ENCODE measurements at places on chromosomes 1 and 21.

DNA sequence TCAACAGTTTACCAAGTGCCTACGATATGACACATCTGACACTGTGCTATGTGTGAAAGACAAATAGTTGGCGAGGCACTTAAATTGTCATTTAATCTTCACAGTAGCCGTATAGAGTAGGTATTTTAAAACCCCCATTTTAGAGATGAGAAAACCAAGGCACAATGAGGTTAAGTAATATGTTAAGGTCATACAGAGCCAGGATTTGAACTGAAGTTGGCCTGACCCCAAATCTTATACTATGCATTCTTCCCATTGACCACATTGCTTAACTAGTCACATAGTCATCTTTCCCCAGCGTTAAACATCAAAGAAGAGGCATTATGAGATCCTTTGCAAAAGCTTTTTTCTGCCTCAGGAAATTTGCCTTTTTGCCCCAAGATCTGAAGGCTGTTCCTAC is 3.9 kb downstream of the INKA2 start:
- DNase-seq = no peak
- H3K27ac ChIP-seq = no peak overlapping the region
- H3K36me3 ChIP-seq = no peaks in the 10 kb centered on the region
- peaks cover 24% of the 10 kb centered on the region for H3K27me3 ChIP-seq

DNA sequence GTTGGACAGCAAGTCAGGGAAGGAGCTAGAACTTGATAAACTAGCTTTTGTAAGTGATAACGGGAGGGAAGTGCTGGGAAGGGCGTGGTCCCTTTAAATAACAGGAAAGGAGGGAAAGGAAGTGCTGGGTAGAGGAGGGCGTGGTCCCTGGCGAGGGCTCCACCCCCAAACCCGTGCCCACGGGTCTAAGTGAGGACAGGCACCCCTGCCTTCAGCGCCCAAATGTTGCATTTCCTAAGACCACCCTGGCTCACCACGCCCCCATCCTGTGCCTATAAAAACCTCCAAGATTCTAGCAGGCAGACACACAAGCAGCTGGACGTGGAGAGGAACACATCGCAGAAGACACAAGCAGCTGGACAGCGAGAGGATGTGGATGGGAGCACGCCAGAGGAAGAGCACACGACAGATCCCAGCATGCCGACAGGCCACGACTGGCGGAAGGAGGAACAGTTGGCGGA is 58.5 kb downstream of the PALMD start:
- DNase-seq = no peak
- no peak overlapping the region for H3K4me3 ChIP-seq
- no peak overlapping the region for H3K27ac ChIP-seq
- peaks cover 13% of the 10 kb centered on the region for H3K4me1 ChIP-seq
- no peaks in the 10 kb centered on the region for H3K36me3 ChIP-seq
- peaks cover 2% of the 10 kb centered on the region for H3K27me3 ChIP-seq

GRCh38 chr1:2251786-2252185 is 23.7 kb downstream of the SKI start:
- H3K36me3 ChIP-seq = peaks cover 48% of the 10 kb centered on the region

GRCh38 chr1:180909462-180909976 is 3.2 kb upstream of the KIAA1614 start:
- no peak overlapping the region for H3K27ac ChIP-seq
- peaks cover 12% of the 10 kb centered on the region for H3K27me3 ChIP-seq
- no peak for DNase-seq
- peaks cover 5% of the 10 kb centered on the region for H3K4me1 ChIP-seq
- H3K4me3 ChIP-seq = no peak overlapping the region

DNA sequence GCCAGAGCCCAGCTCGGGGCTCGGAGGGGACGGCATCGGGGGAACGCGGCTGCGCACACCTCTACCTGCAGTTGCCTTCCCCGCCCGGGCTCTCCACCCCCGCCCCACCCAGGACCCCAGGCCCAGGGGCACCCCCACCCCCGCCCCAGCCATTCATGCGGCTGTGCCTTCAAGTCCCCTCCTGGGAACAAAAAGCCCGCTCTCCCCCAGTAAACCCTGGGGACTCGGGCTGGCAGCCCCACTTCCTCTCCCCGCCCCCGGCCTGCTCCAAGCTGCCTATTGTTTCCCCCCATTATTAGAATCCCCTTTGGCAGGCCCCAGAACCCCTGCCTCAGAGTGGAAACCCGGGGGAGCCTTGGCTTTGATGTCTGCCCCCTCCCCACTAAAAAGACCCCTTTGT is 18.0 kb downstream of the MEGF6 start:
- H3K27ac ChIP-seq = no peak overlapping the region
- no peak overlapping the region for H3K4me3 ChIP-seq
- DNase-seq = no peak
- H3K36me3 ChIP-seq = no peaks in the 10 kb centered on the region

GRCh38 chr21:14838400-14838799 is 226.4 kb downstream of the NRIP1 start:
- no peaks in the 10 kb centered on the region for H3K4me1 ChIP-seq
- no peaks in the 10 kb centered on the region for H3K27me3 ChIP-seq
- no peak overlapping the region for H3K4me3 ChIP-seq
- no peak for DNase-seq
- H3K27ac ChIP-seq = no peak overlapping the region

GRCh38 chr1:10340930-10341590 is 57.8 kb upstream of the PGD start:
- H3K27me3 ChIP-seq = no peaks in the 10 kb centered on the region
- peaks cover 24% of the 10 kb centered on the region for H3K36me3 ChIP-seq
- no peak for DNase-seq
- H3K4me1 ChIP-seq = no peaks in the 10 kb centered on the region
- H3K4me3 ChIP-seq = no peak overlapping the region

DNA sequence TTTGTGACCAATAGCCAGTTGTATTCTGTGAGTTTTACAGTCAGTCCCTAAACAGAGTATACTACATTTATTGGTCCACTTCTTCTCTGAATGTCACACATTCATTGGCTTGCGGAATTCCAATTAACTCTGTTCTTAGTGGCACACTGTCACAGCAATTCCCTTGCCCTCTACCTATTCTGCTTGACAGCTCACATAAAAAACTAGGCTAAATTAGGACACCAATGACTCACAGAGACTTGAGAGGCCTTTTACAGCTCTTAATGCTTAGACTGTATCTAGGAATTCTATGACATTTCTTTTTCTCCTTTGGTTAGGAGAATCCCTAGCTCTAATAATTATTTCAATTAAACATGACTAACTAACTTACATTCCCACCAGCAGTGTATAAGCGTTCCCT is 104.1 kb downstream of the NEGR1 start:
- no peak for DNase-seq
- H3K4me3 ChIP-seq = no peak overlapping the region
- no peaks in the 10 kb centered on the region for H3K4me1 ChIP-seq
- H3K27ac ChIP-seq = no peak overlapping the region
- H3K27me3 ChIP-seq = no peaks in the 10 kb centered on the region

GRCh38 chr1:247291833-247292561 is 36.1 kb downstream of the VN1R5 start:
- no peak for DNase-seq
- H3K4me3 ChIP-seq = no peak overlapping the region
- no peaks in the 10 kb centered on the region for H3K4me1 ChIP-seq
- H3K36me3 ChIP-seq = no peaks in the 10 kb centered on the region
- H3K27me3 ChIP-seq = no peaks in the 10 kb centered on the region
- no peak overlapping the region for H3K27ac ChIP-seq

DNA sequence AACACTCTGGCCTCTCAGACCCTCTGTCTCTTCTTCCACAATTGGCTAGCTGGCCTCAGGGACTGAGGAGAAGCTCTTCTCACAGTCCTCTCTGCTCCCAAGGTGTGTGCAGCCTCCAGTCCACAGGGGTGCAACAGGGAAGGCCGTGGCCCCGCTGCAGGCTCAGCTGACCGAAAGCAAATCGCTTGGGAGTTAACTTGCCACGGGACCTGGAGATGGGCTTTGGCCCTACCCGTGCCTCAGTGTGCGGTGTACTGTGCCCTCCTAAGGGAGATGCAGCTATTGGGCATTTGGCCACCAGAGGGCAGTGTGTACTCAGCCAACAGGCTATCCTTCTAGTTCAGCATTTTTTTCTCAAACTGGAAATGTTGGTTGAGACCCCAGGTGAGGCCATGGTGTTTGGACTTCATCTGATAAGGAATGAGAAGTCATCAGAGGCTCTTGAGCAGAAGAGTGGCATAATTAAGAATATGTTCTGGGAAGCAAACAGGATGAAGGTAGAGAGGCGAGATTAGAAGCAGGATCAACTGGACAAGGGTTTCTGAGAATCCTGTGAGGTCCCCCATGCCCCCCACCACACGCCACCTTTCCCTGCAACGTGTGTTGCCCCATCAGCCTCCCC is 42.5 kb upstream of the TMEM125 start:
- peaks cover 3% of the 10 kb centered on the region for H3K4me1 ChIP-seq
- H3K27me3 ChIP-seq = no peaks in the 10 kb centered on the region
- H3K36me3 ChIP-seq = no peaks in the 10 kb centered on the region
- H3K27ac ChIP-seq = no peak overlapping the region

DNA sequence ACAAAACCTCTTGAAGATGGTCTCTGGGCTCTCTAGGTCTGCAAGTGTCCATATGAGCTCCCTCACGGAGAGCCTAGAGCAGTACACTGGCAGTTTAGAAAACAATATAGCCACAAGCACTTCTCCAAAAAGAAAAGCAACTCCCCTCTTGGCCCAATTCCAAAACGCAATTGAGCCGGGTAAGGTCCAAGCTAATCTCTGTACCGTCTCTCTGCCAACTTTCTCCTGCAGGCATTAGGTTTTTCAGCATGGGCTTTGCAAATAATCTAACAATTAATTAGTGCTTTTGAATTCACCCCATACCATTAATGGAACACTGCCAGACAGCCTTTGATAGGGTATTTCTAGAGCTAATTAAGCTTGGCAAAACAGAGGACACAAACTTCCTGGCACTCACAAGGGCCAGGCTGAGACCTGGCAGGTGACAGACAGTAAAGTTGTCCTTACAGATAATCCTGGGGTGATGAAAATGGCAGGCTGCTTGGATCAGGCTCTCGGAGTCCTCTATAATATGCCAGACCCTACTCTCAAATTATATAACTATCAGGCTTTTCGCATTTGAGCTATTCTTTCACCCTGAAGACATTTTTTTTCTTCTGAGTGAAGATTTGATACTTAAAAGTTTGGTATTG is 39.8 kb downstream of the TGFBR3 start:
- H3K27ac ChIP-seq = no peak overlapping the region
- H3K4me3 ChIP-seq = no peak overlapping the region
- DNase-seq = no peak
- H3K36me3 ChIP-seq = no peaks in the 10 kb centered on the region

DNA sequence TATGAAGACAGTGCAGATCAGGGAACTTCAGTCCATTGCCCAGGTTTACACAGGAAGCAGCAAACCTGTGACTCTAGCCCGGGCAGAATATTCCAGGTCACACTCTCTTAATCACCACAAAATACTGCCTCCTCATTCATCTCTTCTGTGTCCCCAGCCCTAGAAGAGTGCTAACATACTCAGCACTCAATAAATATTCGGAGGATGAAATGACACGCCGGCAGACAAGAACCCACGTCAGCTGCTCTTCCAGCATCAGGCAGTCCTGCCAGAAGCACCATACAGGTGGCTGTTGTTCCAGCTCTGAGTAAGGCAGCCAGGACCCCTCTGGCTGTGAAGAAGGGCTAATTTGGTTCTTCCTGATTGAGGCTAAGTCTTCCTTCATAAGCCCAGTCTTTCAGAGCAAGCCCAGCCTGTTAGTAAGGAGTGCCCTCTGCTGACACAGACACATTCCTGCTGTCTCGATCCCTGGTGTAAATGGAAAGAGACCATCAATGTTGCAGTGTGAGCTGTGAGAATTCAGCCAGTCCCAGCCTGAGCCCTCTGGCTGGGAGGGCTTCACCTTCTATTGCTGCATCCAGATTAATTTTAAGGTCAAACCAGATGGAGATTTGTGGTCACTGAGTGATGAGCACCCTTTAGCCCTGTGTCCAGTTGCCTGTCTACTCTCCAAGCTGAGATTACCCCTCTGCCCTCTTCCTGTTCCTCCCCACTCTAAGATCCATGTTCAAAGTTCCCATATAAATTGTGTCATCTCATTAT is 45.0 kb upstream of the KIRREL1 start:
- DNase-seq = no peak
- no peak overlapping the region for H3K27ac ChIP-seq
- no peaks in the 10 kb centered on the region for H3K36me3 ChIP-seq
- no peak overlapping the region for H3K4me3 ChIP-seq

- no peak overlapping the region for H3K4me3 ChIP-seq
- no peaks in the 10 kb centered on the region for H3K36me3 ChIP-seq
- no peak overlapping the region for H3K27ac ChIP-seq
Observed at GRCh38 chr1:220487297-220487820, 40.6 kb upstream of the MARK1 start.

- H3K4me1 ChIP-seq = peaks cover 7% of the 10 kb centered on the region
- H3K27ac ChIP-seq = no peak overlapping the region
- H3K4me3 ChIP-seq = no peak overlapping the region
- peaks cover 29% of the 10 kb centered on the region for H3K27me3 ChIP-seq
- DNase-seq = no peak
Observed at GRCh38 chr21:41730367-41730765, 36.5 kb downstream of the RIPK4 start.

- H3K27ac ChIP-seq = no peak overlapping the region
- H3K4me1 ChIP-seq = no peaks in the 10 kb centered on the region
- no peaks in the 10 kb centered on the region for H3K27me3 ChIP-seq
Observed at GRCh38 chr1:158527190-158527815, 26.9 kb downstream of the OR6Y1 start.

- no peaks in the 10 kb centered on the region for H3K27me3 ChIP-seq
- H3K4me3 ChIP-seq = no peak overlapping the region
- H3K27ac ChIP-seq = no peak overlapping the region
Observed at GRCh38 chr1:107297681-107298080, 156.8 kb downstream of the NTNG1 start.

GRCh38 chr1:169584483-169585144 is 1.7 kb downstream of the F5 start:
- H3K4me3 ChIP-seq = peak overlapping the region; percentile 64
- no peak for DNase-seq
- H3K27me3 ChIP-seq = no peaks in the 10 kb centered on the region
- H3K27ac ChIP-seq = no peak overlapping the region

- H3K4me3 ChIP-seq = no peak overlapping the region
- H3K27ac ChIP-seq = no peak overlapping the region
- DNase-seq = no peak
- no peaks in the 10 kb centered on the region for H3K4me1 ChIP-seq
Observed at GRCh38 chr1:205020466-205020865, 22.5 kb upstream of the CNTN2 start.
